ENCODE measurements at places on chromosomes 16 and 17.

DNA sequence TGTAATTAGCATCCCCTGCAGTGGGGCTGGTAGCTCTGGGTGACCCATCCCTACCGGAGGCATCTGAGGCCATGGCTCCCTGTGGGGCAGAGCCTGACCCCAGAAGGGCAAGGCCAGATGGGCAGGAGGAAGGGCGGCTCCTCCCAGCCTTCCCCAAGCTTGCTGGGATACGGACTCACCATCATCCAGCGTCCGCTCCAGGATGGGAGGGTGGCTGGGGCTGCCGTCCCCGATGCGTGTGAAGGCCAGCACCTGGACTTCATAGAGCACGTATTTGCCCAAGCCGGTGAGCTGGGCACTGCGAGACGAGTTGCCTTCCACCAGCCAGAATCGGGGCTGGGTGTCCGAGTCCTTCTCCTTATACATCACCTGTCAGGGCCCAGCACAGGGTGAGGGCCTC, 81.6 kb upstream of the CDC42EP4 start:
- no peak for DNase-seq

DNA sequence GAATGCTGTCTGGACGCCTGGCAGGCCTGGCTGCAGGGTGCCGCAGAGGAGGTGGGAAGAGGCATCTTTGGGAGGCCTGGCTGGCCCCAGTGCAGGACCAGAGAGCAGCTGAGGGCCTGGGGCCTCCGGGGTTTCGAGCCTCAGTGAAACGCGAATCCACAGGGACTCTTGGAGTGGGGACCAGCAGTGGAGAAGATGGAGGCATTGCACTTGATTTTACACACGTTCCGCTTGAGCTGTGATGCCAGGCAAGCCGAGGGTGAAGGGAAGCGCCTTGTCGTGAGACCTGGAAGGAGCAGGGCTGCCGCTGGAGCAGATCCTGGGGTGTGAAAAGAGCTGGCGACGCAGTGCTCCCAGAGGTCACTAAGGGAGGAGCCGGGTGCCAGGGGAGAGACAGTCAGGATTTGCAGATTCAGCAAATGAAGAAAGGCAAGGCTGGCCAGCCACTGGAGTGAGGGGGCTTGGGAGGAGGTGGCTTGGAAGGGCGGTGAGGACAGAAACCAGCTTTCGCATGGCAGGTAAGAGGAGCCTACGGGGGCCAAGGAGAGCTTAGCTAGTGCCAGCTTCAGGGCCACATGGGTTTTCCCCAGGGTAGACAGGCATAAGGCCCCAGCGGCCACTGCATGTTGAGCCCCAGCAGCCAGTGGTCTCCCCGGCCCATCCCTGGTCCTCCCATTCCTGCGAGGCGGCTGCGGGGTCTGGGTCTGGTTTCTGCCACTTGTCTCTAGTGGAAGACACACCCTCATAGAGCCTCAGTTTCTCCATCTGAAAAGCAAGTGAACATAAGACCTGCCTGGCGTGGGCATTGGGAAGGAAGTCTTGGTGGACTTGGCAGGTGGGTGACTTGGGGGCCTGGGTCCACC, 175.2 kb upstream of the CHMP6 start:
- no peak for DNase-seq

DNA sequence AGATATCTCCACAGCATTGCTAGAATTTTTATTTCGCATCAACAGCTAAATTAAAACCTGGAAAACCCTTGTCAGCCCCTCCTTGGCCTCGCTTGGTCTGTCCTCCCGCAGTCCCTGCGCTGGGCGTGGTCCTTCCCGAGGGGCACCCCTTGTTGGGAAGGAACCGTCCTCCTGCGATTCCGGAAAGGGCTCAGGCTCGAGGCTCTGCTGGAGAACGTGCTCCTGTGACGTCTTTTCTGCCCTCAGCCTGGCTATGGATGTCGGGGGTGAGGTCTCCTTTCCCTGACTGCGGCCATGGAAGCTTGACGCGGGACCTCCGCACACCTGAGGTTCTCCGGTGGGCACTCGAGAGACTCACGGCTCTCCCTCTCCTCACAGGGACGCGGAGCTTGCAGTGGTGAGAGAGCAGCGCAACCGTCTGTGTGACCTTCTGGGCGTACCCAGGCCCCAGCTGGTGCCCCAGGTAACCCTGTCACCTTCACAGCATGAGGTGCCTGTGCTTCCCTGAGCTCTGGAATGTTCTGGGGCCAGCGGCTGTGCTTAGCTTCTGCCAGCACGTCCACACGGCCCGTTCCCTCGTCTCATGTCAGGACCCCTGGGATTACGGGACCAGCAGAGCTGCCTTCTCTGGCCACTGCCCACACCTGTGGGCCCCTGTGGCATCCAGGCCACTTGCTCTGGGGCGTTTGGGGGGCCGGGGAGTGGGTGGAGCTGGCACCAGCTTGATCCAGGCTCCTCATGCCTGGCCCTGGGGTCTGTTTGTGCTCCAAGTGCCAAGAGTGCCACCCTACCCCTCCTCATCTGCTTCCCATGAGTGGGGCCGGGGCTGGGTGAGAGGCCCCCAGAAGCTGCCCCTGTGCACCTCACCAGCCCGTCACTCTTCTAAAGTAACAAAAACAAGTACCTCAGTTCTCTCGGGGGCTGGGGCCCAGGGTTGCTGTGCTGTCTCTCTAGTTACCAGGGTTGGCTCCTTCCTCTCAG, 101.5 kb upstream of the ZNF750 start:
- DNase-seq: no peak

- no peak for DNase-seq
Observed at GRCh38 chr16:1290860-1291575, 18.4 kb upstream of the UBE2I start.
